ENCODE measurements at places on chromosomes 13 and 19. TPM values are rescaled to one million over a fixed set of nuclear protein-coding genes. Genes with fewer than 3 reads are reported as not detected.
A peak's percentile ranks its signal among the peaks of the same experiment; 100 is the strongest.

Gene DCLK1
- 0.05 TPM for polyA plus RNA-seq

GRCh38 chr19:2385053-2385721 is 25.1 kb downstream of the TMPRSS9 start:
- peak; percentile 75 for DNase-seq

GRCh38 chr13:30300596-30300995 is 6.8 kb downstream of the KATNAL1 start:
- no peak for DNase-seq

- DNase-seq, result no peak
Measured at GRCh38 chr13:44667943-44668342, 91.8 kb upstream of the TSC22D1 start.

DNA sequence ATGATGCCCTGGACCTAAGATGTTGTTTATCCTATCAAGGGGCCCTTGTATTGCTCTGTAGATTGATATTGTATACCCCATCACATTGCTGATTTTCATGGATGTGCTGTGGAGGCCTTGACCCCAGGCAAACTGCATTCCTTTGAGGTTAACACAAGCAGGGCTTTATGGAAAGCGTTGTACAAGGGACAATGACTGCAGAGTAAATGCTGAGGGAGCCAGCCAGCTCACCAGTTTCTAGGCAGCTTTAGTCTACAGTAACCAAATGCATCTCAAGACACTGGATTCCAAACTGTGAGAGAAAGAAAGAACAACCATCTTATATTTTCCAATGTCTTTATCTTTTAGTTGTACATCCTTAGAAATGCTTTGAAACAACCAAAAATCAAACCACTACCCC is 34.1 kb upstream of the EDNRB start:
- no peak for DNase-seq

- DNase-seq, result no peak
Measured at GRCh38 chr13:98041081-98041820, 87.8 kb downstream of the IPO5 start.

DNA sequence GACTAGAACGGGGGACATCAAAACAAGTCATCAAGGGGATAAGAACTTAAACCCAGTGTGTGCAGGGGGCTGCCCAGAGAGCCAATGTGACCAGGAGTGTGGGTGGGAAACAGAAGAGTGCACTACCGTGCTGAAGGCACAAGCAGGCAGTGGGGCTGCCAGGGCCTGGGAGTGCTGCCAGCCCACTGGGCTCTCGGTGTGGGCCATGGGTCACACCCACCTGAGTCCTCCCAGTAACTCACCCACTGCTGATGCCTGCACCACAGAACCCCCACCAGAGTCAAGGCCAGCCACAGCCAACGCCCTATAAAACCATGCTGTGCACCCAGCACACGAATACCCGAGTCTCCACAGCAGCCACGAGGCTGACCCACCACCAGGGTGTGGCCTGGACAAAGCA is 8.5 kb downstream of the MED26 start:
- no peak for DNase-seq

DNA sequence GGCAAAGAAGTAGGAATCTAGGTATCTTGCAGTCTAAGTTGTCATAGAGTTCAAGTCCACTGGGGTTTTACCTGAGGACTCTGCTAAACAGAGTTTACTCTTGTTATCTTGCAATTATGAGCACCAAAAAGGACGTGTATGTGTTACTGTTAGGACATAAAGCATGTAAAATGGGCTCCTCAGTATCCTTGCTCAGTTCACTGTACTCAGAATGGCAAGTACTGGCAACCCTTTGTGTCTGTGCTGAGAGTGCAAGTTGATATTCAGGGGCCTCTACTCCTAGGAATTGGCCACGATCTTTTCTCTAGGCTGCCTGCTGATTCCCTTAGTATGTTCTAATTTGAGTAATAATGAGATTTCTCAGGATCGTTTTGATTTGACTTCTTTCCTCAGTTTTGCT is 13.3 kb downstream of the TDRD3 start:
- no peak for DNase-seq
